ENCODE measurements at places on chromosomes 12 and 14. TPM values are rescaled to one million over a fixed set of nuclear protein-coding genes. Genes with fewer than 3 reads are reported as not detected.
A peak's percentile ranks its signal among the peaks of the same experiment; 100 is the strongest.

- no peak for DNase-seq
Measured at GRCh38 chr12:106791531-106791930, 17.0 kb downstream of the RIC8B start.

GRCh38 chr12:23950210-23950774 is 822 bp upstream of the SOX5 start:
- DNase-seq = peak; percentile 56

DNA sequence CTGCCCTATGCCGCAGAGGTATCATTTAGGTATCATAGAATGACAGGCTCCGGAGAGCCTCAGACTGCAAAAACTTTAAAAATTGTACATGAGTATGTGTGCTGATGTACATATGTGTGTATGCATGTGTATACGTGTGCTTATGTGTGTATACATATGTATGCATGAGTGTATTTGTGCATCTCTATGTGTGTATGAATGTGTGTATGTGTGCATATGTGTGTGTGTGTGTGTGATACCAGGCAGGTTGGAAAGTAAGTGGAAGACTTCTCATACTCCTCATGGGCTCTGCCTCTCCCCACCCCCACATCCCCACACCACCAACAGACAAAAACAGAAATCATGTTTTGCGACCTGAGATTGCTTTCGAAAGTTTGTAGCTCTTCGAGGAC is 621 bp upstream of the TMEM117 start:
- no peak for DNase-seq

BRF1 gene
- 41.9 TPM for total RNA-seq

- DNase-seq = no peak
Measured at GRCh38 chr14:21300892-21301291, 21.0 kb downstream of the RPGRIP1 start.

ZC2HC1C gene
- total RNA-seq = 0.48 TPM

- DNase-seq = peak; percentile 86
Measured at GRCh38 chr14:54026671-54027070, 70.0 kb upstream of the BMP4 start.

DNA sequence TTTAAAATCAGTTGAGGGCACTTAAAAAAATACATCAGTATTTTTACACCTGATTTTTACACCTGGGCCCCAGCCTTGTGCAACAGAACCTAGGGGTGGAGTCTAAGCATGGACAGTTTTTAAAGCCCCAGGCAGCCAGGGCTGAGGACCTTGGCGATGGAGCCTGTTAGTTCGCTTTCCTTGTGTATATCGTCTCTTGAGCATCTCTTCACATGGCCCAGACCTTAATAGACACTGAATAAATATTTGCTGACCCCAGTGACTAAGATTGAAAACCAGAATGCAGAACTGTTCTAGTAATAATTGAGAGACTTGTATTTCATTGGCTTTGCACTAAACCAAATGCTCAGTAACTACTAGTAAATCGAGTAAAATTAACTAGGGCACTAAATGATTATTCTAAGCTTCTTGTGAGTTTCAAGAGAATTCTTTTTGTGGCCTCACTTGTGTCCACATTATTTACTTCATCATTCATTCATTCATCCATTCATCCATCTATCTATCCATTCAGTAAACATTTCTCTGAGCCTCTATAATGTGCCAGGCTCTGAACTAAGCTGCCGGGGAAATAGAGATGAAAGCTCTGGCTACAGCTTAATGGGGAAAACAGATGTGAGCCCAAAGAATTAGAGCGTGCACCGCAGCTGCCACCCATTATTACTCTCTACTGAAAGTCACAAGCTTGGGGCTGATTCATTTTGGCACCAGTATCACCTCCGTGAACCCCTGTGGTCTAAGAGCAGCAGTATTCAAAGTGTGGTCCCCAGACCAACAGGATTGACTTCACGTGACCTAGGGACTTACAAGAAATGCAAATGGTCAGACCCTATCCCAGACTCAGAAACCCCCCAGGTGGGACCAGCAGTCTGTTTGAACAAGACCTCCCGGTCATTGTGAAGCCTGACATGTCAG is 30.7 kb upstream of the BCL7A start:
- DNase-seq = no peak

PRPF40B gene
- total RNA-seq = 19.5 TPM

DNA sequence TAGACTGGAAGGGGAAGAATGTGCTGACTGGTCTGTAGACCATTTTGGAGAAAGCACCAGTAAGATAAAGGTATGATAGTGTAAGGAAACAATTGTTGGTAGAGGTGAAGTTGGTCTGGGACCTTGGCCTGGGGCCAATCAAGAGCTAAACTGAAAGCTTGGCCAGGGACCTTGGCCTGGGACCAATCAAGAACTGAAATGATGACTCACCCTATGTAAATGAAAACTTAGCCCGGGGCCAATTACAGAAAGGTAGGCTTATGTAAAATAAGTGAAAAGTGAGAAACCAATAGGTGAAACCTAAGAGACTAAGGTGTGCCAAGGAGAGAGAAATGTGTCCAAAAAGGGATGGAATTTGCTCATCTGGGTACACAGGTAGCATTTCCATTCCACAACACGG is 776.0 kb downstream of the C12orf50 start:
- no peak for DNase-seq

GRCh38 chr12:114248527-114248926 is 157.4 kb downstream of the TBX5 start:
- DNase-seq = no peak
